NCI-H187 treated with DMSO at 0.1 percent for 48 hours (cell line): ENCODE measurements at places on chromosomes 5 and 9.

GRCh38 chr9:38066197-38066913, 2.7 kb downstream of the SHB start:
- no peak for DNase-seq

DNA sequence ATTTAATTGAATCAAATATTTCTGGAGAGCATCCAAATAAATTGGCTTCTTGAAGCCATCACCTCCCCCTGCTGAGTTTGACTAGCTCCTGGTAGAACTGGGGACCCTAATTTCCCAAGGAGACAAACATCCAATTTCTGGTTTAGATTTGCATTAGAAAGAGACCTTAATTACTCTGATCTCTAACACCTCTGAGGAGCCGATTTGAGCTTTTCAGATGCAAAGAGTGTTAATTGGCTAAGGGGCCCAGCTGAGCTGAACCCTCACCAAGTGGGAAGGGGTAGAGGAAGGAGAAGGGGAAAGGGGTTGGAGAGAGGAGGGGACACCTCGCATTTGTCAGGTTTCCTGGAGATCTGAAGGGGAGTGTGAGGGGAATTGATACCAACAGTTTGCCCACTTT, 145.4 kb upstream of the SHB start:
- DNase-seq = no peak

DNA sequence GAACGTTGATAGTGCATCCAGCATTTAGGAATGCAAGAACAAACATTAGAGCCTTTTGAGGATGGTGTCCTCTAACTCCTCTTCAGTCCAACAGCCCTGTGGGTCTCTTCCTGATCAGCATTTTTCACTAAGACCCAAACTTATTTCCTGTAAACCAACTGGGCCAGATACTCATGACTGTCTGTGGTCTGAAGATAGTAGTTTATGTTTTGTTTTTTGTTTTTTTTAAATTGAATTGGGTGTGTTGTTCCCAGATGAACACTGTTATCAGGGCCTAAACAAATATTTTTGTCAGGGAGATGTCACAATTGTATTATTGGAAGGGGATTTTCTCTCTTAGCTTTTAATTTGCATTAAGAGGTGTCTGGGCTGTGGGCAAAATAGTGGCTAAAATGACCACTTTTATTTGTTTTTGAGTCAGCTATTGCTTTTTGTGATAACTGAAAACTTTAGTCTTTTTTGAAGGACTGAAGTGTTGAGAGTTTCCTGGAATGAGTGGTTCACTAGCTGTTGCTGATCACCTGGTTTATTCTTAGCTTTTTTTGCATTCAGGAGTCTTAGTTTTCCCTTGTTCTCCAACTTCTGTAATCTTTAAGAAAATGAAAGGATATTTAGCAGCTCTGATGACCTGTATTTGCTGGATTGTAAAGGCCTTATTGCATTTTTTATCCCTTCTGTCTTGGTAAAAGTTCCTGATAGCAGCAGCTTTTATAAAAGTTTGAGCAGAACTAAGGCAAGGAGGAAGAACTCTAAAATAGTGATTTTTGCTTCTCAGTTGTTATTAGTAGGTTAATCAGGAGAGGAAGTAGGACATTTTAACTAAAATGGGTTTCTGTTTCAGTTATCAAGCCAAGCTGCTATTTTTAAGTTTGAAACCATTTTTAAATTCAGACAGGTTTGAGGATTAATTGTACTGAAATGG, 5.5 kb downstream of the MAN2A1 start:
- DNase-seq = no peak

DNA sequence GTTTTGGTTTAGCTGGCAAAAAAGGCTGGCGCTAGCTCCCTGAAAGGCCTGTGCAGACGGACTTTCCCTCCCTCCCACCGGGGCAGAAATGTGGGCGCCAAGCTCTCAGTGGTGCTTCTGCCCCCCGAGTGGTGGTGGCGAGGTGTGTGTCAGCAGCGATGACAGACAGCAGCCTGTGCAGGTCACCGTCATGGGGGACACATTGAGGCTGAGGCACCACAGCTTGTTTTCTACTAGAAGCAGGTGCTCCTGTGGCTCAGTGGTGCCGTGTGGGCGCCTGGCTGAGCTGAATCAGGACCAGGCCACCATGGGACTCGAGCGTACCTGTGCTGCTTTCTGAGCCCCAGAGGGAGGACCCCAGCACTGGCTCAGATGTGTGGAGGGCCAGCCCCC, 6.2 kb downstream of the WNK2 start:
- DNase-seq = no peak

DNA sequence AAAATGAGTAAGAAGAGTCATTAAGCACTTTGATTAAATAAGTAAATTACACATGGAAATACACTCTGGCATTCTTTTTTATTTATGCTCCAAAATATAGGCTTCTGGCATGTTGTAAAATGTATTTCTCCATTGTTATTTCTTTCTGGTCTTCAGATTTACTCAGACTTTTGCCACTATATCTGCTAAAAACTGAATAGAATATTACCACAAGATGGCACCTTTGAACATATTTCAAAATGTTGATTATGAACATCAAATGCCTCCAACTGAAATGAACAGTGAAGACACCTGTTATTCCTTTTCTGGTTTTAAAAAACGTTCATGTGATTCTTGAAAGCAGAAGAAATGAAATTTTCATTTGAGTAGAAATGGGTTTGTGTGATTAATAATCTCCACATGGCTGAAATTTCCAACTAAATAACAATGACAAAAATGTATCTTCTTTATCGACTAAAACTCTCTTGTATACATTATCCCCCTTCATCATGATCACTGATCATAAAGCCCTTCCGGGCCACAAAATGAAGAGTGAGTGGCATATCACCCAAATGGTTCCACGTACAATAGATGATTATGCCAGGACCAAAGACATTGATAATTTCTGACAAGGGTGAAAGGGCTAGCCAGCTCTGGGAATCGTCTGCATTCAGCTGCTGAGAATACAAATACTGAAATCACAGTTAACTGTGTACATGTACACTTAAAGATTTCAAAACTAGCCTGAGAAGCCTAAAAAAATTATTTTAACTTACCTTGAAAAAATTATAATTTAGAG, 23.8 kb downstream of the TYRP1 start:
- no peak for DNase-seq

DNA sequence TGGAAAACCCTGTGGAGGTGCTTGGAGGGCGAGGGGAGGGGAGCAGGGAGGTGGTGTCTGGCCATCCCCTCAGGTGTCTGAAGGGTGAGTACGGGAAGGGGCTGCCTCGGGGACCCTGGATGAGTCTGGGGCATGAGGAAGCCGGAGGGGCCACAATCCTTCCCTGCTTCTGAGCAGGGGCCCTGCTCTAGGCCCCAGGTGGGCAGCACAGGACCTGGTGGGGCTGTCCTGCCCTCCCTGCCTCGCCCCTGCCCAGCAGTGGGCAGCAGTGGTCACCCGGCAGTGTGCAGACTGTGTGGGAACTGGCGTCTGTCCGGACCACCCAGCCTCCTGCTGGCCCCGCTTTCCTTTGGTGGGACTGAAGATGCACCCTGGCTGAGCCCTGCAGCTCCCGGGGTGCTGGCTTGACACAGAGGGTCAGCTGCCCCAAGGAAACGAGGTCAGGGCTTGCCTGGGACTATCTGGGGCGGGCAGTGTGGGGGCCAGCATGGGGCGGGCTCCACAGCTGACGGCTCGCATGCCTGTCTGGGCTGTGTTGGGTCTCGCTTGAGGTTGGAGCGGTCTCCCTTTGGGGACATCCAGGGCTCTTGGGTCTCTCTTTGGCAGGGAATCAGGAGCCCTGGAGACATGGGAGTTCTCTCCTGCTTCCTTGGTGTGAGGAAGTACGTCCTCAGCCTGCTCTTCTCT, 26.1 kb downstream of the RXRA start:
- DNase-seq = no peak

GRCh38 chr5:142717582-142718215, 31.8 kb upstream of the FGF1 start:
- DNase-seq = no peak

DNA sequence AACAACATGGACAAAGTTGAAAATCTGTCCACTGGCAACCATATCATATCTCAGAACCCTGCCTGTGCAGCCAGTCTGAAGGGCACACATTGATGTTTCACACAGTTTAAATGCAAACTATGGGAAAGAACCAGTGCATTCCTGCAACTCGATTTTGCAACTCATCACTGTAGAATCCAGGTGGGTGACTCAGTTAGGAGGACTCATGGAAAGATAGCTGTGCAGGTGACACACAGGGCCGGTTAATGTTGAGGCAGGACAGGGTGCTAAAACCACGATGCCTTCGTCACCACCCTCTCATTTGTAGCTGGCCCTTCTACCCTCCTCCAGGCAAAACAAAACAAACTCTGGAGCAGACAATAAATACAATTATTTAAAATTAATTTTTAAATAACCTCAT, 62.8 kb downstream of the TLE1 start:
- no peak for DNase-seq

DNA sequence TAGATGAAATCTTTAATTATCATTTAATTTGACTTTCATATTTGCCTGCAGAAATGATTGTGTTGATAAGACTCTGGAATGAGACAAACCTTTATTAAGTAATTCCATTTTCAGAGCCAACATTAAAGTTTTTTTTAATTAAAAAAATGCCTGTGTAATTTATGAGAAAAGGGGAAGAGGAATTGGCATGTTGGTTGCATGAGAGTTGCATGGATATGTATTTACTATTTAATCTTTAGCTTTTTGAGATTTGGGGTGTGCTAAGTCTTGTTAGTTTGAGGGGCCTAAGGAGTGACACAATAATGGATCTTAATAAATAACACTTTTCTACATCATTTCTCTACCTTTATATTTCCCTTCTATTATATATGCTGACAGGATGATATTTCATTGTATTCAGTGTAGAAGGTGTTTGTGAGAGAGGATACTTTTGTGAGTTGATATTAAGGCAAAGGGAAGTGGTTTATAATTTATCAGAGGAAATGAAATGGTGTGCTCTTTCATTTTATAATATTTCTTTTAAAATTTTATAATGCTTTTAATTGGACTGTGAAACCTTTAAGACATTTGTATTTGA, 54.9 kb downstream of the PIK3R1 start:
- DNase-seq = no peak
